ENCODE measurements at places on chromosomes 11 and 22.

GRCh38 chr11:9498457-9499078 lies 37.8 kb downstream of the ZNF143 start:
- DNase-seq: no peak

DNA sequence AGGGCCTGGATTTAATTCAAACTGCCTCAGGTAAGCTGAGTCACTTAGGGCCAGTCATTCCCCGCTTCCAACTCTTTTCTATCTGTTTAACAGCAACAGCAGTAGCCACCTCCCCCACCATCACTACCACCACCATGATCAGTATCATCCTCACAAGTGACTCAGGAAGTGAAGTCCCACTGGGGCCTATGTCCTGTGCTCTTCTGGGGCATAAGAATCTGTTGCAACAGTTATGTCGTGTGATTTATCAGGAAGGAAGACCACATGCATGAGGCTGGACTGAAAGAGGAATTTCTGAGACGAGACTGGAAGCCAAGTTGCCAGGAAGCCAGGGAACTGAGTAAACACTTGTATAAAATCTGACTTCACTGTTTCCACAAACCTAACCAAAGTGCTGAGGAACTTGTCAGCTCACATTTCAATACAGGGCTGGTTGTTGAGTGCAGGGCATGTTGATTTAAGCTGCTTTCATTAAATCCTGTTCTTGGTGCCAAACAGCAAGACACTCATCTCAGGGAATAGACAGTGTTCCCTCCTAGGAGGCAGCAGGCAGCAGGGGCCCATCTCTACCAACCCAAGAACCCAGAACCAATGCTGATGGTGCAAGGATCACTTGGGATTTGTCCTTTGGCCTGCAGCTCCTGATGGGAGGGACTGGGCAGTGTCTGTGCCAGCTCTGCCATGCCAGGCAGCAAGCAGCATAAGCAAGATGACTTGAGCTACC lies 226.7 kb upstream of the NARS2 start:
- no peak for DNase-seq

DNA sequence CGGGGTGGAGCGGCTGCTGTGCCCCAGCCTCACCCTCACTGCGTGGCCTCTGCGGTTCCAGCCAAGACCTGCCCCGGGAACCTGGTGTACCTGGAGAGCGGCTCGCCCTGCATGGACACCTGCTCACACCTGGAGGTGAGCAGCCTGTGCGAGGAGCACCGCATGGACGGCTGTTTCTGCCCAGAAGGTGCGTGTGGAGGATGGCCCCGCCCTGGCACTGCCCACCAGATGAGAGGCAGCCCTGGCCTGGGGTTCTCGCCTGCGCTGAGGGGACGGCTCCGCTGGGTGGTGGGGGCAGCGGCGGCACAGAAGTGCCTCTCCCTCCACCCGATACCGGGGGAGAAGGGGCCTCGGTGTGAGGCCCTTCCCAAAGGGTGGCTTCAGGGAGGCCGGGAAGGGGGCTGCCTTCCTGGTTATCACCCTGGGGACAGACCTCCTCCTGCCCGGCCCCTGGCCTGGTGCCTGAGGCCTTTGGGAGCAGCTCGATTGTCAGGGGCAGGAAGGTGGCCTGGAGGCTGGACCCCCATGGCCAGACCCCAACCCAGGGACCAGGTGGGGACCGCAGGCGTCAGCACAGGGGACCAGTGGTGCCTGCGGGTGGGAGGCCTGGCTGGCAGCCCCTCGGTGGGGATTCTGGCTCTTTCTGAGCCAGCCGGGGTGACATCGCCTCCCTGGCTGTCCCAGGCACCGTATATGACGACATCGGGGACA lies 7.1 kb downstream of the MUC2 start:
- DNase-seq: no peak

DNA sequence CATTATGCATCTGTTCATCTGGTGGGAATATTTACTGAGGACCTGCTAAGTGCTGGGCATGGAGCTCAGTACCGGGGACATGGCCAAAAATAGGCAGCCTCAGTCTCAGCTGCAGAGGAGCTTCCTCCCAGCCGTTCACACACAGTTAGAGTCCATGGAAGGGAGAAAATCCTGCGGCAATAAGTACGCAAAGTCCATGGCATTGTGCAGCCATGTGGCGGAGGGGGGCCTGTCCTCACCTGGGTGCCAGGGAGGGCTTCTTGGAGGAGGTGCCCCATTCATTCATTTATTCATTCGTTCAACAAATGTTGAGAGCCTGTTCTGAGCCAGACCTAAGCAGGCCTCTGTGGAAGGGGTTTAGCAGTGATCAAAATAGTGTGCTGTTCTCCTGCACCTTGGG lies 59.3 kb upstream of the ANO1 start:
- DNase-seq: no peak

DNA sequence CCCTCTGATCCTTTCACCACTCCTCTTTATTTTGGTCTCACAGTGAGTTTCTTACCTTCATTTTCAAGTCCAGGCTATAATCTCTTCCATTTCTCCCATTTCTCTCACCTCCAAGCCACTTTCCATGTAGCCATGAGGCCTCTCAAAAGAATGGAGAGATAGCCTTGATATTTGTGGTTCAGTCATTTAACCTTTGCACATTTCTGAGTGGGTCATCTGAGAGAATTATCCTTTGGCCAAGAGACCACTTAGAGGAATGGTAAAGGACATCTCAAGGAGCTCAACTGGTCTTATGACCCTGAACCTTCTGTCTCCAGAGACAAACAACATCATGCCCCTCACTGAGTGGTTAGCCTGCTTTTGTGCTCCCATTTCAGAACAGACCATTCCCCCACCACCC lies 121.1 kb downstream of the KIRREL3 start:
- no peak for DNase-seq

- no peak for DNase-seq
Observed at GRCh38 chr11:60528934-60529333, 13.7 kb downstream of the MS4A13 start.

DNA sequence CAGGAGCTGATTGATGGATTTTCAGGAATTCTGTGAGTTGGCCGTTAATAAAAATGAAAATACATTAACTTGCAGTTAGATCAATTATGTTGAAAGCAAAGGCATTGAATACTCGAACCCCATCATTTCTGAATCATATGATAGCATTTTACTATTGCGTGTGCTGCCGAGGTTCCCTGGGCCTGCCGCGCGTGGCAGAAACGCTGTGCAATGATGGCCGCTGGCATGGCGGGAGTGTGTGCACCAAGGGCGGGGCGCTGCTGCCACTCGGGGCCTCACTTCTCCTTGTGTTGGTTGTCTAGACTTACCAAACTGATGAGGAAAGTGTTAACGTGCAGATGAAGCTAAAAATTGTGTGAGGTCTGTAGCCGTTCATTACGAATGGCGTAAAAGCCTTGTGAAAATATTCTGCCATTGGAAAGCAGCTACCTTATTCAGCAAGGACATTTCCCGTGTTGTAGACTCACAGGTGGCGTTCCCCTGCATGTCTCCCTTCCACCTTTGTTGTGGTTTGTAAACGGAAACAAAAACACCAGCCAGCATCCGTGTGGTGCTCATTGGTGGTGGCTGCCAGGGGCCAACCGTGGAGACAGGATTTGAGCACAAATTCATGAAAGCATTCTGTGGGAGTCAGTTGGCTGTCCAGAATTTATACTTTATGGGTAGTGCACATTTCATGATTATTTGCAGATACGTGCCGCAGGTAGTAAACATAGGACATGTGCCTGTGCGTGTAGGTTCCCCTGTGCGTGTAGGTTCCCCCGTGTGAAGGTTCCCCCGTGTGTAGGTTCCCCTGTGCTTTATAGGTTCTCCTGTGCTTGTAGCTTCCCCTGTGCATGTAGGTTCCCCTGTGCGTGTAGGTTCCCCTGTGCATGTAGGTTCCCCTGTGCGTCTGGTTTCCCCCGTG lies 5.9 kb upstream of the GRAMD4 start:
- no peak for DNase-seq

DNA sequence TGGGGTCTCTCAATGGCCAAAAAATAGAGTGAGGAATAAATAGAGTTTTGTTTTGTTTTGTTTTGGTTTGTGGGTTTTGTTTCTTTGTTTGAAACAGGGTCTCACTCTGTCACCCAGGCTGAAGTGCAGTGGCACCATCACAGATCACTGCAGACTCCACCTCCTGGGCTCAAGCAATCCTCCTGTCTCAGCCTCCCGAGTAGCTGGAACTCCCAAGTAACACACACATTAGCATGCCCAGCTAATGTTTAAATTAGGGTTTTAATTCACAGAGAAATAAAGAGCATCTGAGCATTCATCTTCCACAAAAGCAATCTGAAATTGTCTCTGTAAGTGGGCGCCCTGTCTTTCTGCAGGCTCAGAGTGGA lies 9.2 kb upstream of the IFITM3 start:
- no peak for DNase-seq

DNA sequence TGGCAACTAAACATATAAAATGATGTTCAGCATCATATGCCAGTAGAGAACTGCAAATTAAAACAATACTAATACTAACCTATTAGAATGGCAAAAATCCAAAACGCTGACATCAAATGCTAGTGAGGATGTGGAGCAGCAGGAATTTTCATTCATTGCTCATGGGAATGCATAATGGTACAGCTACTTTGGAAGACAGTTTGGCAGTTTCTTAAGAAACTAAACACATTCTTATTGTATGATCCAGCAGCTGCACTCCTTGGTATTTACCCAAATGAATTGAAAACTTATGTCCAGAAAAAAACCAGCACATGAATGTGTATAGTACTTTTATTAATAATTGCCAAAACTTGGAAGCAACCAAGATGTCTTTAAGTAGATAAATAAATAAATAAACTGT lies 258.0 kb downstream of the TENM4 start:
- DNase-seq: no peak

GRCh38 chr22:46289244-46289891 lies 7.3 kb upstream of the GTSE1 start:
- DNase-seq: no peak

DNA sequence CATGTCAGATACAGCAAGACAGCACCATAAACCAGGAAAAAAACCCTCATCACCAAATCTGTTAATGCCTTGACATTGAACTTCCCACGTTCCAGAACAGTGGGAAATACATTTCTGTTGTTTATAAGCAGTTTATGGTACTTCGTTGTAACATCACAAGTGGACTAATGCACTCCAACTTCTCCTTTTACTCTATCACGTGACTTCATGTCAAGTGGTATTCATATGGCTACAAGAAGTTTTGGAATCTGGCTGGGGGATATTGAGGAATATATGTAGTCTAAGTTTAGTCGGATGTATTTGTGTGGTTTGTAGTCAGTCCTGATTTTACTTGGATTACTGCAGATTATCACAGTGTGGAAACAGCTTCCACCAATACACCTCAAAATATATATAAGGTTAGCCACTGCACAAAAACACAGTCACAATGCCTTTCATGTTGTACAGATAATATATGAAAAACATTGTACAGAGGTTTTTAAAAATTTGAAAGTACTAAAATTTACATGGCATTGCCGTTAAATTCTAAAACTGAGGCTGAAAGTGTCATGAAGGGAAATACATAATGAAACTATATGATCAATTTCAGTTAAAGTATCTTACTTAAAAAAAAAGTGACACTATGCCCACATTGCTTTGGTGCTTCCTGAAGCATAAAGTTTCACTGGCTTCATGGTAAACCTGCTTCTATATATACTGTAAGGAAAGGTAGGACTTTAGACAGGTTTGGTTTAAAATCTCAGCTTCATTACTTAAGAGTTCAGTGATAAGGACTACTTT lies 134.1 kb downstream of the CASP12 start:
- DNase-seq: no peak

- no peak for DNase-seq
Observed at GRCh38 chr11:128291007-128291406, 296.4 kb downstream of the ETS1 start.

DNA sequence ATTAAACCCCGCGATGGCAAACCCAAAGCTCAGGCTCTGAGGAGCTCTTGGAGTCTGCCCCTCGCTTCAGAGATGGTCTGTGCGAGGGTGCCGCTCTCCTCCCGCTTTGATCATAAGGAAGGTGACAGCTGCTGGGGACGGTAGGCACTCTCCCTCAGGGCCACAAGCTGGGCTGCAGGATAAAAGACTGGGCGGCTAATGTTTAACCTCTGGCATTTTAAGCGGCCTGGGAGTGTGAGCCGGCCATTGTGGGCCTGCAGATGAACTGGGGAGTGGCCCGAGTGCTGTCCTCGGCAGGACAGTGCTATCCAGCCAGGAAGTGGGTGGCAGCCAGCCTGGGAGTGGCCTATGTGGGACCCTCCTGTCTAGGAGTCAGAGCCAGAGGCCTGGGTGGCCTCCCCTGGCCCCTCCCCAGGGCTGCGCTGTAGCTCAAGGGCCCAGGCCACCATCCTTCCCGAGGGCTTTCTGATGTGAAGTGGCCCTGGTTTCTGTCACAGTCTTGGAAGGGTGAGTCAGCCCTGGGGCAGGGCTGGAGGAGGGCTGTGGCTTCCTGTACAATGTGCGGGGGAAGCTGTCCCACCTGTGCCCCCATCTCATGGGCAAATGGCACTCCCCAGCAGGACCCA lies 58.7 kb upstream of the PRODH start:
- no peak for DNase-seq
